ENCODE measurements at places on chromosomes 5 and 9. TPM values are rescaled to one million over a fixed set of nuclear protein-coding genes. Genes with fewer than 3 reads are reported as not detected.

The RNF130 gene
- total RNA-seq, result 65.1 TPM

The ADGRV1 gene
- total RNA-seq, result 62.3 TPM

The TYRP1 gene
- total RNA-seq, result not detected

The FAM163B gene
- total RNA-seq, result 0.38 TPM
